Activated T-helper 1 cell treated with anti-CD3 and anti-CD28 coated beads, Interleukin-12 subunit alpha, Interleukin-12 subunit beta, Interleukin-2, Interleukin-4 antibody, amounts not matched to agents 30 ng/mL and 10 ng/mL and 1 ng/mL, durations not matched to agents 14 hours and 24 hours and 36 hours (primary cell): ENCODE measurements at places on chromosomes 3 and 15.

GRCh38 chr15:99983886-99984286 lies 250.6 kb upstream of the LYSMD4 start:
- H3K36me3 ChIP-seq = no peaks in the 10 kb centered on the region
- H3K27ac ChIP-seq = no peak overlapping the region
- DNase-seq = no peak
- H3K4me3 ChIP-seq = no peak overlapping the region
- H3K4me1 ChIP-seq = no peaks in the 10 kb centered on the region
- H3K27me3 ChIP-seq = peaks cover 3% of the 10 kb centered on the region

GRCh38 chr3:155325263-155325835 lies 31.9 kb upstream of the STRIT1 start:
- H3K4me3 ChIP-seq = no peak overlapping the region
- no peak for DNase-seq
- no peaks in the 10 kb centered on the region for H3K36me3 ChIP-seq
- H3K4me1 ChIP-seq = no peaks in the 10 kb centered on the region

DNA sequence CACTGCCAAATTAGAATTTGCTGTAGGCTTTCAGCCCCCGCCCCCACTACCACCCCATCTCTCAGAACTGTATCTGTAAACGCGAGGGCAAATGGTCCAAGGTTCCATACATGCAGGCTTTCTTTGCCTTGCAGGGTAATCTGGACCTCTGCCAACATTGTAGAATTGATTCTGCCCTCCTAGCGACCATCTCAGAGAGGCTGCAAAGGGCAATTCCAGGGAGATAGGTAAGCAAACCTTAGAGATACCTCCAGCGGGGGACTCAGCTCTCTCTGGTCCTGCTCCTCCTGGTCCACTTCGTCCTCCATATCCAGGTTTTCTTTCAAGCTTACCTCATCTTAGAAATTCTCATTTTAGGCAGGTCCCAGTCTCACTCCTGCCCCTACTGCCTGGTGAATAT lies 64.4 kb downstream of the SLMAP start:
- peaks cover 9% of the 10 kb centered on the region for H3K4me1 ChIP-seq
- no peaks in the 10 kb centered on the region for H3K27me3 ChIP-seq
- DNase-seq = no peak
- no peaks in the 10 kb centered on the region for H3K36me3 ChIP-seq
- no peak overlapping the region for H3K4me3 ChIP-seq
- H3K27ac ChIP-seq = no peak overlapping the region

DNA sequence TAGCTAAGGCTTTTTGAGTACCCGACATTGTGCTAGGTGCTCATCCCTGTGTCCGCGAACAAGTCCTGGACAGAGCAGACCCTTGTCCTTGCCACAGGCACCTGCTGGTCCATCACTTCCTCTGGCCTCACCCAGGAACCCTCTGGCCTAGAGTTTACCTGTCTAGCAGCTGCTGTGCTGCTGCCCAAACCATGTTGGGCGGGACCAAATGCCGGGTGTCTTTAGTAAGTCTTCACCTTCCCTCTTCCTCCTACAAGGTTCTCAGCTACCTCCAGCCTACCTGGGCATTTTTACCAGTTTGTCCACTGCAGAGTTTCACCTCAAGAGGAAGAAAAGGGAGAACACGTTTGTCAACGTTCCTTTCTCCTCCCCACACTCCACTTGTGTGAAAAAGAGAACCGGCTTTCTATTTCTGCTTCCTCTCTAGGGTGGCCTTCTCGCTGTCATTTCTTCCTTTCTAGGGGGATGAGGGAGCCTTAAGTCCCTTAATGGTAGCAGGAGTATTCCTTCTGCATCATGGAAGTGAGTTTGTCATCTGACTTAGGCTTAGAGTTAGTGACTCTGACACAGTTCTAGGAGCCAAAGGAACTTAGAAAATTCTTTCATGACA lies 80.4 kb upstream of the GCNT3 start:
- H3K27ac ChIP-seq = no peak overlapping the region
- H3K4me3 ChIP-seq = no peak overlapping the region
- H3K36me3 ChIP-seq = no peaks in the 10 kb centered on the region
- DNase-seq = no peak
- H3K4me1 ChIP-seq = peaks cover 12% of the 10 kb centered on the region

DNA sequence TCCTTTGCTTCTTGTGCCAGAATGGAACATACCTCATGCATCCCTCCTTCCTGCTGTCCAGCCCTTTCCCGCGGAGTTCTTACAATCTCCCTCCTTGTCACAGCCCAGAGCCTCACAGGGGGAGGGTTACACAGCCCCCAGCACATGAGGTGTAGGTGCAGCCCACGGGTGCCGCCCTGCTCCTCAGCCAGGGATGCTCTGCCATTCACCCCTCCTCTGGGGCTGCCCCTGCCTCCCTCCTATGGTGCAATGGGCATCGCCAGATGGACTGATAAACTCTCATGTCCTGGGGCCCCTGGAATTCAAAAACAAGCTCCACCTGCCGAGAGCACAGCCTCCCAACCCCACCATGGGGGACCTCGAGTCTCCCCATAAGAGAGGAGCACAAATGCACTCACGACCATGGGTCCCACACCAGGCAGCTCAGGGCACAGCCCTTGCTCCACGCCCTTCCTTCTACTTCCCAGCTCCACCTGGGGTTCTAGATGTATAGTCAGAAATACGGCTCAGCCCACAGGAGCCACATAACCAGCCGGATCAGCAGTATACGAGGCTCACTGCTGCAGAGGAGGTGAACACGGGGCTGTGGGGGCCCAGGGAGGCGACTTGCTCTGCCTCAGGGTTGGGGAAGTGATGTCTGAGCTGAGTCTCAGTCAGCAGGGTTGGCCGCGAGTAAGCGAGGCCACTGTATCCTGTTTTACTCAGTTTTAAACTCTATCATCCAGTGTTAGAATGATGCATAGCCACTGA lies 269.7 kb upstream of the LYSMD4 start:
- no peak for DNase-seq
- H3K36me3 ChIP-seq = no peaks in the 10 kb centered on the region
- H3K4me3 ChIP-seq = no peak overlapping the region
- no peak overlapping the region for H3K27ac ChIP-seq
- no peaks in the 10 kb centered on the region for H3K4me1 ChIP-seq

GRCh38 chr3:150921209-150921608 lies 16.0 kb upstream of the MINDY4B start:
- peaks cover 12% of the 10 kb centered on the region for H3K27me3 ChIP-seq
- no peak for DNase-seq
- H3K4me3 ChIP-seq = no peak overlapping the region
- no peak overlapping the region for H3K27ac ChIP-seq
- H3K36me3 ChIP-seq = no peaks in the 10 kb centered on the region
- H3K4me1 ChIP-seq = peaks cover 9% of the 10 kb centered on the region

DNA sequence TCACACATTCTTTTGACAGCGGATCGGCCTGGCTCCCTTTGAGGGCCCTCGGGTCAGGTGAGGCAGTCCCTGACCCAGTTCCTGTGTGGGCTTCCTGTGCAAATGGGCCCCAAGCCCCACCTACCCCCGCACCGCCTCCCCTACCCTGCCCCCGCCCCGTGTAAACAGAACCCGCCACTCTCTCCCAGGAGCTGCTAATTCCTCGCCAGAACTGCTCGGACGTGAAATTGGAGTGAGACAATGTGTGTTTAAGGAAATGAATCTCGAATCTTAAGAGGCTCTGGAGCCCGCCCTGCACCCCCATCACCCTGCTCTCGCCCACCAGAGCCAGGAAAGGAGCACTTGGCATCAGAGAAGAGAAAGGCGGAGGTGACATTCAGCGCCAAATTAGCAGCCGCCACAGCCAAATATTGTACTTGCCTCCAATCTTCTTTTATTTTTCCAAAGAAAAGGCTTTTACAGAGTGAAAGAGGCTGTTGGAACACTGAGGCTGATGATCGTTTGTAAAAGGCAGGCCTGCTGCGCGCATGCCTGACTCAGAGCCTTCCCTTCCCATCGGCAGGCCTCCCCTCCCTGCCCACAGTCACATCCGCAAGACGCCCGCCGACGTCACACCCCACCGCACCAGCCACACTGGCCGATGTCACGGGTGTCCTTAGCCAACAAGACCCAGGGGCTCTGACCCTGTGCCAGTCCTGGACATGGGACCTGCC lies 53.1 kb downstream of the CACNA2D2 start:
- H3K4me3 ChIP-seq = peak overlapping the region; percentile 70
- no peaks in the 10 kb centered on the region for H3K27me3 ChIP-seq

DNA sequence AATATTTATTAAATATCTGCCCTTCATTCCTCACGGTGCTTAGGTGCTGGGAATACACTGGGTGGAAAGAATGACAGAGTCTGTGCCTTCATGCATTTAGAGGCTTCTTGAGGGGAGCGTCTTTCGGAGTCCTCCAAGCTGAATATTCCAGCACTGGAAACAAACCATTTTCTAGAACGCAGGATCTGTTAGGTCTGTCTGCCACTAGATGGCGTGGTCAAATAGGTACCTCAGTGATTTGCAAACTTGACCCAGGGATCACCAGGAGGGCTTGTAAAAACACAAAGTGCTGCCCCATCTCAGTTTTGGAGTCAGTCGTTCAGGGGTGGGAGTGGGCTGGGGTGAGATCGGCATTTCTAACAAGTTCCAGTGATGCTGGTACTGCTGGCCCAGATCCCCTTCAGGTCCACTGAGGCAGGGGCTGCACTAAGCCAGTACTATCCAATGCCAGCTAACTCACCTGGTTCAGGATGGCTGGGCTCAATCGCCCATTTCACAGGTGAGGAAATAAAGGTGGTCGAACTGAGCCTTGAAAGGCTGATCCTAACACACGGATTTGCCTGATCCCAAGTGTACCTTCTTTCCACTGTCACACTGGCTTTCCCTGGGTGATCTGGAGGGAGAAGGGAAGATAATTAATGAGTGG lies 14.8 kb downstream of the ARNT2 start:
- H3K4me1 ChIP-seq = no peaks in the 10 kb centered on the region
- no peak for DNase-seq
- H3K4me3 ChIP-seq = no peak overlapping the region
- H3K27me3 ChIP-seq = peaks cover 11% of the 10 kb centered on the region
- no peaks in the 10 kb centered on the region for H3K36me3 ChIP-seq
